ENCODE measurements at places on chromosomes 1 and 21.

DNA sequence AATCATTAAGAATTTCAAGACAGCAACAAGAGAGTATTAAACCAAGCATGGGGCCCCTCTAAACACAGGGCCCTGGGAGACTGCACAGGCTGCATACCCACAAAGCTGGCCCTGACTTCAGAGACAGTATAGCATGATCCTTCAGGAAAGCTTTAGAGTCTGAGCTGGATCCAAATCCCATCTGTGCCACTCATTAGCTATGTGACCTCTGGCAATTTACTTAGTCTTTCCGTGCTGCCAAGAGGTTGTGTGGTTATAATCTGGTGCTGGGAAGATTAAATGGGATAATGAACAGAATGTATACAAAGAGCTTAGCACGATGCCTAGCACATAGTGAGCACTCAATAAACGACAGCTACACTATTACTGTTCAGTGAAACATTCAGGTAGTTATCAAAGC is 4.0 kb downstream of the PHC2 start:
- DNase-seq, result no peak

DNA sequence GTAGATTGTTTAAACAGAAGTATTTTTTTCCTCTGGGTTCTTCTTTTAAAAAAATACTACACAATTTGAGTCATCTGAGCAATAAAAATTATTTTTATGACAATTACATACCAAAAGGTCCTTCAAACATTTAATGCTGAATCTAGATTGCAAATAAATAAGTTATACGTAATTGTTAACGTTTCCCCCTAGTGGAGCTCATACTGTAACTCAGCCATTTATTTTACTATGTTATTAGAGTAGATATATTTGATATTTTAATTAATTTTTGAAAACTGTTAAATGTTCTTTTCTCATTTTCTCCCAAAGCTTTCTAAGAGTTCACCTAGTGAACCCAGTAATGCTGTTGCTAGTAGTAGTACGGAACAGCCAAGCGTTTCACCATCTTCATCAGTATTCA is 33.5 kb downstream of the ZMYM1 start:
- DNase-seq, result no peak

DNA sequence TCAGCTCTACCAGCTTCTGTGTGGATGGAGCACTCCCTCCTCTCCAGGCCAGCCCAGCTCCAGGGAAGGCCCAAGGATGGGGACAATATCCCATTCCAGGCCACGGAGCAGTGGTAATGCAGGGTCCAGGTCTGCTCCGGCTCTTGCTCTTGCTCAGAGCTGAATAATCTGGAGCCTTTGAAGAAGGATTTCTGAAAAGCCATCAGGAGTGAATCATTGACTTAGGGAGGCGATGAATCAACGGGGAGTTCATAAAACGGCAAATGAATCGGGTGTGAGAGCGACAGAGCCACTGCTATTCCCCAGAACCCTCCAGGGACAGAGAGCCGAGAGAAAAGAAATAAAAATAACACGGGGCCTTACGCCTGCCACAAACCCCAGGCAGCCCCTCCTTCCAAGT is 7.7 kb downstream of the POU3F1 start:
- DNase-seq, result no peak

GRCh38 chr1:85351202-85351828 is 74.9 kb upstream of the BCL10 start:
- no peak for DNase-seq

DNA sequence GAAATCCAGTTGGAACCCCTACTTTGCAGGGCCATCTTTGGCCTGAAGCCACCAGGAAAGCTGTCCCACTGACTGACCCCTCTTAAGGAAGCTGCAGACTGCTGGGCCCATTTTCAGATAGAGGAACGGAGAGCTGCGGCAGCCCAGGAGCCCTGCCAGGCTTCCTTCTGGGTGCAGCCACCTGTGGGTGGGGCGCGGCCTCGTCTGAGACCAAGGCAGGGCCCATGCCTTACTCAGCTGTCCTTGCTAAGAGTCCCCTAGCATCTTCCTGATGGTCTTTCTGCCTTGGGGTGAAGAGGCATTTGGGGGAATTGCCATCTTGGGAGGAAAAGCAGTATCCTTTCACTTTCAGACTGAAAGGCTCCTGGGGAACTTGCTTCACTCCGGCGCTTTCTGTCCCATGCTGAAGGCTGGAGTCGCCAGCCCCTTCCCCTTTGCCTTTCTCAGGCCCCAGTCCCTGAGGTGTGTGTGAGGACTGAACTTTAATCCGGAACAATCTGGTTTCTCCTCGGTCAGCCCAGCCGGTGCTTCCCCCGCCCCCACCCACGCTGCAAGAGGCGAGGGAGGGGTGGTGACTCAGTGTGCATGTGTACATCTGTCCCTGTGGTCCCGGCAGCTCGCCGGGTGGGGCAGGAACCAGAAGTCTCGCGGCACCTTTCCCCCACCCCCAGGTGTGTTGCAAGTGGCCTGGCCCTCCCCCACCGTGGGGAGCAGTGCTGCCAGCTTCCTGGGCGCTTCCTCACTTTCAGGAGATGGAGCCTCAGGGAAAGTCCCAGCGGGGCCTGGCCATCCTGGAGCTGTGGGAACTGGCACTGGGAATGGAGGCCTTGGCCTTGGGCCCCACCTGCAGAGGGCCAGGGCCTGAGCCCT is 5.1 kb downstream of the ZC3H12A start:
- peak; percentile 83 for DNase-seq

- no peak for DNase-seq
Observed at GRCh38 chr1:107570768-107571167, 394.2 kb downstream of the VAV3 start.

DNA sequence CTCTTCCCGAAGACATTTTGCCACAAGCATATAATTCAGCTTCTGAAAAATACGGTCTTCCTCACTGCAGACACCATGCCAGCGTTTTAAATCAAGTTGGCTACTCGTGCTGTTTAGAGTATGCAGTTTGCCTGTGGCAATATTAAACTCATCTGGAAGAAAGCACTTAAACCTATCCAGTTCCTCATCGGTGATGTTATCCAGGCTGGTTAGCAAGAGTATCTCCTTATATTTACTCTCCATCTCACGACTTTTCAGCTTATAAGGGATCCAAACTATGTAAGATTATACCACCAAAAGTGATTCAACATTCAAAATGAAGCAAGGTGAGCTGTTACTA is 9.7 kb upstream of the IFI16 start:
- no peak for DNase-seq

- DNase-seq, result peak; percentile 73
Observed at GRCh38 chr1:11037740-11038182, 9.3 kb downstream of the MASP2 start.

GRCh38 chr1:239308701-239309333 is 77.6 kb upstream of the CHRM3 start:
- no peak for DNase-seq

DNA sequence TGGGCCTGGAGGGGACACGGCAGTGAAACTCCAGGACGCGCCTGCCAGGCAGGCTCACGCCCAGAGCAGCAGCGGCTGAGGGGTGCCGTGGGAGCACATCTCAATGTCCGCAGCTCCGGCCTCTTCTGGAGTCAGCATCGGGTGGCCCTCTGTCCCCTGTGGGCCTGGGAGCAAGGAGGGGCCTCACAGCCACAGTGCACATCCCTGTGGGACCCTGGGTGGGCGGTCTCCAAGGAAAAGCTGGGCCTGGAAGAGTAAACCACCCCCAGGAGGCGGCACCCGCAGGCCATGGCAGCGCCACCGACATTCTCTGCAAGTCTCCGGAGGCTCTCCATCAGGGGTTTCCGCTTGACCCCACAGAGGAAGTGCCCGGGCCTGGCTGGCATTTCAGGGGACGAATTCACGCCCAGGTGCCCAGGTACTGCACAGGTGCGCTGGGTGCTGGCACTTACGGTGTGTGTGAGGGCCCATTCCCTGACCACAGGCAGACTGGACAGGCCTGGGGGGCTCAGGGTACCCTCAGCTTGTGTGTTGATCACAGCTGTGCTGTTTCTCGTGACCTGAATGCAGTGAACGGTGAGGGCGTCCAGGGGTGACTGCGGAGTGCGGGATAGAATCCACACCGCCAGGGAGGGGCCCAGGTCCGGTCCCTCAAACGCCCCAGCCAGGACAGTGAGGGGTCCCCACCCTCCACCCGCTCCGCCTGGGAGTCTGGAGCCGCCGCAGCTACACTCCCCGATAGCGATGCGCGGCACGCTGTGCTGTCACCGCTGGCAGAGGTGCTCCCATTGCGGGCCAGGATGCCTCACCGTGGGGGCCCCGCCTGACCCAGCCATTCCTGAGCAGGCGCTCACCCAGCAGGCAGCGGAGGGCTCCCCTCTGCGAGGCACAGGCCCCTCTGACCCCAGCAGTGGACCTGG is 16.6 kb upstream of the RNF223 start:
- no peak for DNase-seq

DNA sequence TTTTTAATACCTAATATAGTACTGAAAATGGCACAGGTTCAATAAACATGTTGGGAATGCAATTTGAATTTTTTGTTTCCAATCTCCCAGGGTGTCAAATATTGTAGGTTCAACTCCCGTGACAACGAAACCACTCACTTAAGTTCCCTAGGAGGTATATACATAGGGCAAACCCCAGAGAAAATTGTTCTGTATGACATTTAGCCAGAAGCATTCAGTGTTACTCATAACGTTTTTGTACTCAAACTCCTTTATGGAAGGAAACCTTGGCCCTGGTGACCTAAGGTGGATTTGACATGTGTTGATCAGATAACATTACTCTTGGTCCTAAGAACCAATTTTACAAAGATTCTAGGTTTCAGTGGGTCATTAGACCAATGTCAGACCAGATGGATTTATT is 110.6 kb downstream of the USP25 start:
- DNase-seq, result no peak

- DNase-seq, result no peak
Observed at GRCh38 chr1:48943393-48943792, 166.7 kb upstream of the BEND5 start.

DNA sequence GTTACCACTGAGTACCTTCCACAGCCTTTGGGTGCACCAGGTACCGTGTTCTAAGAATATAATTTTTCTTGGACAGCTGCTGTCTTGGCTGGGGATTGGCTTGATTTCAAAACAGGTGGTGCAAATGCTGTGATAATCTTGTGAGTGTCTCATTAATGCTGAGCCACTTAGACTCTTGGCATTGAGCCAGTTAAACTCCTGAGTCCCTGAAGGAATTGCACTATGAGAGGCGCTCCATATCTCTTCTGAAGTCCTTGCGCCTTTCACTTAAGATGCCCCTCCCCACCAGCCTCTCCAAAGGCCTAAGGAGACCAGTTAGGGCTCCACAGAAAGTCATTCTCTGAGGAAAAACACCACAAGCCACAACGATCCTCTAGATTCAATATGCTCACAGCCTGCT is 51.0 kb downstream of the BACH1 start:
- DNase-seq, result no peak

- DNase-seq, result no peak
Observed at GRCh38 chr1:206495493-206496046, 11.8 kb upstream of the RASSF5 start.

- DNase-seq, result no peak
Observed at GRCh38 chr1:31981972-31982371, 31.7 kb upstream of the KHDRBS1 start.

DNA sequence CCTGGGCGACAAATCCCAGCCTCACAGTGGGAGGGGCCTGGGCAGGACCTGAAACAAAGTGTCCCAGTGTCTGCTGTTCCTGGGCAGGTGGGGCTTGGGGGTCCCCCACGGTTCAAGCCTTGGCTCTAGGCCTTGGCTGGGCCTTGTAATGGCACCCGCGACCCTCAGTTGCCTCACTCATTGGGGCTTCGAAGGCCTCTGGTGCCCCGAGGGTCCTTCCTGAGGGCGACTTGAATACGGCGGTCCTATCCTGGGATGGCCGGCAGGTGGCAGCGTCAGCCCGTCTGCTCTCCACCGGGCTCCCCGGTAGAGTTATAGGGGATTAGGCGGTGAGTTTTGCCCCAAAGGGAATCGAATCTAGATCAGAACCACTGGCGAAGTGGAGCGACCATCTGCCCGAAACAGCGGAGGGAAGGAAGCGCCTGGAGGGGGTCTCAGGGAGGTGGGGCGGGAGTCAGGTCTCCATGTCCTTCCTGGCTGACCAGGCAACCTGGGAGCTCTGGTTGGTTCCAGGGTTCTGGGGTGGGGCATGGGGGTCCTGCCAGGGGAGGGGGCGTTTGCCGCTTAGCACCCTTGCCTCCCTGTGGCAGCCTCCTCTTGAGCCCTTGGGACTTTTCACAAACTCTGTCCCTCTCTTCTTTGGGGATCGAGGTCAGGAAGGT is 2.1 kb upstream of the PEX10 start:
- peak; percentile 71 for DNase-seq

GRCh38 chr1:64469977-64470664 is at the start of gene CACHD1:
TSS of gene CACHD1 (plus strand) at chr1:64470129. CDS start at chr1:64470745, 616 bp downstream.
- peak; percentile 14 for DNase-seq

Data from GM18507 (cell line).